Fibroblast of lung (primary cell): ENCODE measurements at places on chromosomes 13 and 19. TPM values are rescaled to one million over a fixed set of nuclear protein-coding genes. Genes with fewer than 3 reads are reported as not detected.

DNA sequence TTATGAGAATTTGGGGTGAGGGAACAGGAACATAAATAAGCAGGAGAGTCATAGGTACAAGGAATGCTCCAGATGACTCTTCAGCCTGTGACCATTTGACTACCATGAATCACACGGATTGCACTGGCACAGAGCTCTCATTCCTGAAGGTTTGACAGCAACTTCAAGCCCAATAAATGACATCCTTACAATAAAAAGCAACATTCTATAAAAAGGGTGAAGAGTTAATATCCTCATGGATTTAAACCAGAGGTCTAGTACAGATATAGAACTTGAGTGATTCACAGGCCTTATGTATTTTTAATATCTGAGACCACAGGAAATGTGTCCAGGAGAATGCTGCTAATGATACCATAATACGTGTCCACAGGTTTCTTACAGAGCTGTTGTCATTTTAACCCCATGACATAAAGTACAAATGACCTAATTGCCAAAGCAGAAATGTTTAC, 158.1 kb downstream of the IRS2 start:
- DNase-seq = peak; percentile 88

GRCh38 chr13:75724752-75725517, 88.8 kb downstream of the LMO7 start:
- no peak for DNase-seq

DNA sequence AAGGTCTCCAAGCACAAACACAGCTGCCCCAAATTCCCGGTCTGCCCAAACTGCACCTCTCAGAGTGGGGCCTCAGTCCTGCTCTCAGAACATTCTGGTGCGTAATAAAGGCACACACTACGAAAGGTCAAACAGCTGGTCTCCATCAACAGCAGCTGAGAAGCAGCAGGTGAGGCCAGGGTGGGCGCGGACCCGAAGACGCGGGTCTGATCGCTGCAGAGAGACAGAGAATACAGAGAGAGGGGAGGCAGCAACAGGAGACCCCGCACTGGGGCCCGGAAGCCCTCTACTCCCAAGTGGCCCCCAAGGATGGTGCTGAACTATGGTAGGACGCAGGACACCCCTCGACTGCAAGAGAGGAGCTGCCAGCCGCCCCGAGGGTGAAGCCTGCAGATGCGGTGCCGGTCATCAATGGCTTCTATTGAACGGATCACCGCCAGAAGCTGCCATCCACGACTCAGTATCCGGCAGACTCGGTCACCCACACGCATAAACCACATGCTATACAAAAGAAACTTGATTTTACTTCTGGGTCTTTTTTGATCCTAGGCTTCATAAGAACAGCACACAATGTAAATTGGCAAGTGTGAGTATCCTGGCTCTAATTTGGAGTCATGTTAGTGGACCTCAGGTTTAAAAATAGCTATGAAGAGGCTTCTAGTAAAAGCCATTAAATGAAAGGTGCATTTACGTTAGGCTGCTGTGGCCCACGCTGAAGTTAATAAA, 33.4 kb downstream of the STK24 start:
- no peak for DNase-seq

DNA sequence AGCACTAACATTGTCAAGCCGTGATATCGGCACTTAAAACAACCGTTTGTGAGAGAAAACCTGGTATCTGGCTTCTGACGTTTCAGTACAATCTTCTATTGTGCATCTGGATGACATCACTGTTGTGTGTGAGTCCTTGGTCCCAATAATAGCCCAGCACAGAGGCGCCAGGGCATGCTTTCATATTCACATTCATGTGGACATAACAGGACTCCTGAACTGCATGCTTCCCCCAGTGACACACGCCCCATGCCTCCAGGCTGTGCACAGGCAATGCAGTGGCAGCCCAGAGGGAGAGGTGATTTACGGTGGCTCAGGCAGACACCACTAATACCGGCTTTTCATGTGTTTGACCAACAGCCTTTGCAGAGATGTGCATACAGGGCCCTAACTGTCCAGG, 58.1 kb downstream of the MRPL57 start:
- DNase-seq = no peak

GRCh38 chr13:49694446-49694845, 3.2 kb upstream of the EBPL start:
- DNase-seq = no peak

DNA sequence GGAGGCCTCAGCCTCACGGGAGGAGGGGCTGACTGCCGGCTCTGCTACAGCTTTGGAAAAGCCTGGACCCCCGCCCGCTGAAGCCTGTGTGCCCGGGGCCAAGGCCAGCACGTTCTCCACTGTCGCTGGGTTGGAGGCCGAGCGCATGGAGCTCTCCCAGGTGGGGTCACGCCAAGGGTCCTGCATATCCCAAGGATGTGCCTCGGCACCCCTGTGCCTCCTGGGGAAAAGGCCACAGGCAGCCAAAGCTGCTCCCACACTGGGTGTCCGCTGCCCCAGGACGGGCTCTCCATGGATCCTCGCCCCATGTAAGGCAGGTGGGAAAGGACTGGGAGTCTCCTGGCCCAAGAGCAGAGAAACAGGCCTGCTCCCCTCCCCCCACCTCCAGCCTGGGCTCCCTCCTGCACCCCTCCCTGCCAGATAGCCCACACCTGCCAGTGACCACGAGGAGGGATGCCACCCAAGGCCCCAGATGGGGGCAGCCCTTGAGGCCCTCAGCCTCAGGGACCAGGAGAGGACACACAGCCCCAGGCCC, 64.0 kb downstream of the MLLT1 start:
- DNase-seq = no peak

- peak; percentile 66 for DNase-seq
These were observed 749.4 kb upstream of the SLC10A2 start for GRCh38 chr13:103815619-103816018.

DNA sequence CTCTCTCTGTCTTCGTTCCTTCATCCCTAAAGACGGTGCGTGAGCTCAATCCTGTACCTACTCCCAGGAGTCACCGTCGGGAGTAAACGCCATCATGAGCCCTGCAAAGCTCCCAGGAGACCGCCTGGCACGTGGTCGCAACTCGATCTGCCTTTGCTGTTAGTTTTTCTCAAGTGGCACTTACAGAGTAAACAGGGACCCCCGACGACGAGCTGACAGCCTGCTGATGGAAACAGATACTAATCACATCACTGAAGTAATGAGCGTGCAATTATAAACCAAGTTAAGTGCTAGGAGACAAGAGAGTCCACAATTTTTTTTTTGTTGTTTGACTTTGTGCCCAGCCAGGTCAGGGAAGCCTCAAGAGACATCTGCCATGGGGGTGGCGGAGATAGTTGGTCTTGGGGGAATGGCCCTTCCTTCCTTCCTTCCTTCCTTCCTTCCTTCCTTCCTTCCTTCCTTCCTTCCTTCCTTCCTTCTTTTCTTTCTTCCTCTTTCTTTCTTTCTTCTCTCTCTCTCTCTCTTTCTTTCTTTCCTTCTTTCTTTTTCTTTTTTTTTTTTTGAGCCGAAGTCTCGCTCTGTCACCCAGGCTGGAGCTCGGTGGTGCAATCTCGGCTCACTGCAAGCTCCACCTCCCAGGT, 23.6 kb downstream of the CACNG6 start:
- DNase-seq = no peak

GRCh38 chr13:49607761-49608160, 20.5 kb upstream of the ARL11 start:
- DNase-seq = no peak

The ZNF613 gene
- 10.8 and 11.2 TPM in 2 replicates for total RNA-seq

The CLEC4M gene
- not detected in 2 replicates for total RNA-seq

The PSG1 gene
- total RNA-seq = 0.51 and 1.3 TPM in 2 replicates

The SYDE1 gene
- 17.5 and 21.0 TPM in 2 replicates for total RNA-seq

The RELB gene
- total RNA-seq = 9.2 and 11.7 TPM in 2 replicates

The LRRC25 gene
- 1.2 and 4.6 TPM in 2 replicates for total RNA-seq
